ENCODE measurements at places on chromosomes 4 and X. TPM values are rescaled to one million over a fixed set of nuclear protein-coding genes. Genes with fewer than 3 reads are reported as not detected.
A peak's percentile ranks its signal among the peaks of the same experiment; 100 is the strongest.

DNA sequence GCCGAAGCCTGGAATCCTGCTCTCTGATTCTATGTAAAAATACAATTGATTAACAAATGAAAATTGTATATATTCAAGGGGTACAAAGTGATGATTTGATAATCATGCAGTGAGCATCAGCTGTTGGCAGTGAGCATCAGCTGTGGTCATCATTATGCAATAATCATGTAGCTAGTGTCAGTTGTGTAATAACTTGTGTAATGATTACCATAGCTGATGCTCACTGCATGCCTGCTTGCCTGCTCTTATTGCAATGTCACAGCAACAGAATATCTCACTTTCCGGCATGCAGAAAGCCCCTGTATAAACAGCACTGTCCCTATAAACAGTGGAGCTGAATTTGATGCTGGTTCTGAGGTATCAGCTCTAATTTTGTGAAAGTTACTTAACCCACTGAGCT, 46.8 kb downstream of the SULT1B1 start:
- H3K27me3 ChIP-seq, result no peaks in the 10 kb centered on the region
- DNase-seq, result no peak
- no peak overlapping the region for H3K4me3 ChIP-seq

- no peak for DNase-seq
- no peak overlapping the region for H3K4me3 ChIP-seq
- H3K27me3 ChIP-seq, result no peaks in the 10 kb centered on the region
- H3K36me3 ChIP-seq, result no peaks in the 10 kb centered on the region
- H3K4me1 ChIP-seq, result peaks cover 21% of the 10 kb centered on the region
These were observed 48.0 kb downstream of the USP46 start for GRCh38 chr4:52611030-52611555.

DNA sequence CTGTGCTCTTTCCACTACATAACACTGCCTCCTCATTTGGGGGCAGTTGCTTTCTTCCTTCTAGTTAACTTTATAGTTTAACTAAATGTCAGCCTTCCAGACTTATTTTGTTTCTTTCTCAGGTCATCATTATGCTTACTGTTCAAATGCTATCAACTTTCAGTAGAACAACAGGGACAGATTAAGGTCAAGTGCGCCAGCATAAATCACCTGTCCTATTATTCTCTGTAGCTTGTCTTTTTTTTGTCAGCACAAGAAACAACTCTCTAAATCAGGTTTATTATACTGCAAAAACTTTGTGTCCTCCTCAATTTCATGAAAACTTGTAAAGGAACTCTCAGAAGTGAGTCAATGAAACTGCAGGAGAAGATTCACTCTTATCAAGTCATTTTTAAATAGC, 19.6 kb downstream of the SPANXA2 start:
- DNase-seq, result no peak
- H3K27me3 ChIP-seq, result no peaks in the 10 kb centered on the region
- no peaks in the 10 kb centered on the region for H3K4me1 ChIP-seq
- H3K4me3 ChIP-seq, result no peak overlapping the region
- no peak overlapping the region for H3K27ac ChIP-seq

Gene HTRA3
- total RNA-seq, result 17.2 TPM

GRCh38 chr4:128583753-128584712, 225.5 kb upstream of the JADE1 start:
- H3K27ac ChIP-seq, result peak overlapping the region; percentile 1
- peak; percentile 78 for DNase-seq
- H3K36me3 ChIP-seq, result no peaks in the 10 kb centered on the region
- no peaks in the 10 kb centered on the region for H3K27me3 ChIP-seq

GRCh38 chr4:53489279-53489889, 101.9 kb downstream of the LNX1 start:
- no peak for DNase-seq
- H3K27me3 ChIP-seq, result no peaks in the 10 kb centered on the region
- no peaks in the 10 kb centered on the region for H3K4me1 ChIP-seq

GRCh38 chr4:67198727-67199126, 346.6 kb downstream of the CENPC start:
- H3K4me3 ChIP-seq, result no peak overlapping the region
- H3K4me1 ChIP-seq, result no peaks in the 10 kb centered on the region
- no peak overlapping the region for H3K27ac ChIP-seq
- H3K27me3 ChIP-seq, result no peaks in the 10 kb centered on the region
- H3K36me3 ChIP-seq, result no peaks in the 10 kb centered on the region
- DNase-seq, result no peak

GRCh38 chr4:38509551-38509950, 154.4 kb upstream of the KLF3 start:
- H3K4me3 ChIP-seq, result no peak overlapping the region
- H3K27me3 ChIP-seq, result no peaks in the 10 kb centered on the region
- H3K4me1 ChIP-seq, result no peaks in the 10 kb centered on the region
- DNase-seq, result no peak
- H3K27ac ChIP-seq, result no peak overlapping the region

All from thyroid gland (tissue), 4 donors.